HS-27A (cell line): ENCODE measurements at places on chromosomes 7 and 10.
A peak's percentile ranks its signal among the peaks of the same experiment; 100 is the strongest.

GRCh38 chr10:89563861-89564478 is 28.6 kb upstream of the SLC16A12 start:
- DNase-seq, result no peak

- DNase-seq, result no peak
Measured at GRCh38 chr10:109886781-109887140, 36.5 kb downstream of the XPNPEP1 start.

DNA sequence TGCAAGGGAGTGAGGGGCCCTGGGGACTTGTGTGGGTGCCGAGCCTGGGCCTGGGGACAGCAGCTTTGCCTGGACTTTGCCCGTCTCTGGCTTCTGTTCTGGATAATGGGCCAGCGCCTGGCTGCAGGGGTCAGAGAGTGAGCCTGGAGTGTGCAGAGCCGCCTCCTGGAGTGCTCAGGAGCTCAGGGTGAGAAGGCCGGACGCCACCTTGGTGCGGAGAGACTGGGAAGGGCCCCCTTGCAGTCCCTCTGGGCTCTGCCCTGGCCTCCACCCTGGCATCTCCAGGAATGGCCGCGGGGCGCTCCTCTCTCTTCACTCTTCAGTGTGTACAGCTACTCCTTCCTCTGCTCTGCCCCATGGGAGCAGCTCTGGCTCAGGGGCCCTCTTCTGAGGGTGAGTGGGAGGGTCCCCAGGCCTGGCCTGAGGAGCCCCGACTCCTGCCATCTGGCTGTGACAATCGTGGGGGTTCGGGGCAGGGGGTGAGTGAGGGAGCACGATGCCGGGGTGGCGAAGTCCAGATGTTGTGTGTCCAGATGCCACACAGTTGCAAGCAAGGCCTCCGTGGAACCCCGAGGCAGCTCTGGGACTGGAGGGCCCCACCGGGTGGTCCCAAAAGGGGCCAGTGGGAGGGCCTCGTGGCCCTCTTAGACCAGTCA is 187.1 kb downstream of the DNAJB6 start:
- DNase-seq, result no peak

GRCh38 chr10:35003906-35004305 is 86.2 kb downstream of the CUL2 start:
- DNase-seq, result no peak

- no peak for DNase-seq
Measured at GRCh38 chr7:85510287-85510686, 323.4 kb upstream of the SEMA3D start.

DNA sequence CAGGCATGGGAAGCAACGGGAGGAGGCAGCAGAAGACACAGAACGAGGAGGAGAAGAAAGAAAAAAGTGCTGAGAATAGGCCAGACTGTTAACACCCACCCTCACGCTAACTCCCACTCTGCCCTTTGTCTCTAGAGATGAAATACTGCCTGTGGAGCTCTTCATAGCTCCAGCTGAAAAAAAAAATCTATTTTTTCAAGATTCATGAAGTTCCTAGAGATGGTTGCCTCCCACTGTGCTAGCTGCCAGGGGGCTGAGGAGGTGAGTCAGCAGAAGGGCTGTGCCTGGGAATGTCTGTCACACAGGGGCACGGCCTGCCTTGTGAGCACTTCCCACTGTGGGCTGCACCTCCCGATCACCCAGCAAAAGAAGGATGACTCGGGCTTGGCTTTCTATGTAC is 144.5 kb downstream of the RNF216 start:
- peak; percentile 8 for DNase-seq

DNA sequence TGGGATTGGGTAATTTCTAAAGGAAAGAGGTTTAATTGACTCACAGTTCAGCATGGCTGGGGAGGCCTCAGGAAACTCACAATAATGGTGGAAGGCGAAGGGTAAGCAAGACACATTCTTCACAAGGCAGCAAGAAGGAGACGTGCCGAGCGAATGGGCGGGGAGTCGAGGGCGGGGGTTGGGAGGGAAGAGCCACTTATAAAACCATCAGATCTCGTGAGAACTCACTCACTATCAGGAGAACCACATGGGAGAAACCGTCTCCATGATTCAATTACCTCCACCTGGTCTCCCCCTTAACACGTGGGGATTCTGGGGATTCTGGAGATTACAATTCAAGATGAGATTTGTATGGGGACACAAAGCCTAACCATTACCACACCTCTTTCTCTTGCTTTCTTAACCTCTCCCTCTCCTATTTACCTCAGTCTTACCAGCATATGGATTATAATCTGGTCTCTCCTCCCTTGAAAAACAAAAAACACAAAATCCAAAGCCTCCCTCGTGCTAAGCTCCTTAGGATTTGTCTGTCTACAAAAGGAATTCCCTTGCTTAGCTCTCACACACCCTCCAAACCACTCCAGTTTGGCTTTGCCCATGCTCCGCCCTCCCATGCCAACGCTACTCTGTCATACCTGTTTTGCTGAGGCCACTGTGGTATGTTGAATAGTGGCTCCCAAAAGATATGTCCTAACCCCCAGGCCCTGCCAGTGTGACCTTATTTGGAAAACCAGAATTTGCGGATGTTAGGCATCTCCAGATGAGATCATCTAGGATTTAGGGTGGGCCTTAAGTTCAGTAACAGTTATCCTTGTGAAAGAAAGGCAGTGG is 19.6 kb upstream of the EFCAB10 start:
- DNase-seq, result peak; percentile 5

DNA sequence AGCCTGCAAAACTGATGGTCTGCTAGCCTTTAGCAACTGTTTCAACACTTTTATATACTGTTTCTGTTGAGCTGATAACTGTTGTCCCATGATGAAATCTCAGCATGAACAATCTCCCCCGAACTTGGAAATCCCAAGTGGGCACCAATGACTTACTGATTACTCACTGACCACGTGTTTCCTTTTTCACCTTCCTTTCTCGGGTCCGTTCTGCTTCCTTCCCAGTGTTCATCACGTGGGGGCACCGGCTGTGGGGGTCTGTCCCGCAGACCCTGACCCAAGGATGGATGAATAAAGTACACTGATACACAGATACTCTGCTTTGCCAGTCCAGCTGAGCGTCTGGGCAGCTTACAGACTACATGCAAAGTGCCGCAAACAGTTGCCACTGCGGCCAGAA is 39.0 kb upstream of the RASGEF1A start:
- DNase-seq, result no peak

- no peak for DNase-seq
Measured at GRCh38 chr10:89221919-89222318, 14.8 kb upstream of the CH25H start.

- DNase-seq, result no peak
Measured at GRCh38 chr7:601595-602340, 82.1 kb upstream of the PDGFA start.

- no peak for DNase-seq
Measured at GRCh38 chr7:79927116-79927515, 207.5 kb upstream of the GNAI1 start.

GRCh38 chr10:113820507-113820906 is 33.4 kb downstream of the DCLRE1A start:
- no peak for DNase-seq

DNA sequence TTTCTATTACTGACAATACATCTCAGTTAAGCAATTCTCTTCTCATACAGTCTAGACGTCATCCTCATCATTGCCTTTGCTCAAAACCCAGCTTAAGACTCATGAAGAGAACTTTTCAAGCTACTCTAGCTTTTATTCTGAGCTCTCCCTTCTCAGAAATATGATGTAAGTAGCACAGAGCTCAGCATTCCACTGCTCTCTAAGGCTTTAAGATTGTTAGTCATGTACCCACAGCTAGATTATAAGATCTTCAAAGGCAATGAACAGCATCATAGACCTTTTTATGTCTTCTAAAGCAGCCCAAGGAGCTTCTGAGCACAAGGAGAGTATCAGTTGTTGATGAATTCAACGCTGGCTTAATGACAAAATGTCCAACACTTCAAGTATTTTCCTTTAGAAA is 119.3 kb downstream of the NRP1 start:
- DNase-seq, result no peak

GRCh38 chr10:63537536-63537935 is 16.3 kb downstream of the REEP3 start:
- DNase-seq, result no peak

- no peak for DNase-seq
Measured at GRCh38 chr7:131325179-131325840, 2.4 kb upstream of the MKLN1 start.

- peak; percentile 69 for DNase-seq
Measured at GRCh38 chr7:100545360-100546128, 6.5 kb downstream of the AGFG2 start.

GRCh38 chr10:26571655-26572054 is 125.8 kb upstream of the PDSS1 start:
- DNase-seq, result no peak

GRCh38 chr7:25351761-25352160 is 123.5 kb upstream of the NPVF start:
- no peak for DNase-seq

GRCh38 chr7:140059273-140060242 is 3.2 kb downstream of the PARP12 start:
- peak; percentile 90 for DNase-seq

DNA sequence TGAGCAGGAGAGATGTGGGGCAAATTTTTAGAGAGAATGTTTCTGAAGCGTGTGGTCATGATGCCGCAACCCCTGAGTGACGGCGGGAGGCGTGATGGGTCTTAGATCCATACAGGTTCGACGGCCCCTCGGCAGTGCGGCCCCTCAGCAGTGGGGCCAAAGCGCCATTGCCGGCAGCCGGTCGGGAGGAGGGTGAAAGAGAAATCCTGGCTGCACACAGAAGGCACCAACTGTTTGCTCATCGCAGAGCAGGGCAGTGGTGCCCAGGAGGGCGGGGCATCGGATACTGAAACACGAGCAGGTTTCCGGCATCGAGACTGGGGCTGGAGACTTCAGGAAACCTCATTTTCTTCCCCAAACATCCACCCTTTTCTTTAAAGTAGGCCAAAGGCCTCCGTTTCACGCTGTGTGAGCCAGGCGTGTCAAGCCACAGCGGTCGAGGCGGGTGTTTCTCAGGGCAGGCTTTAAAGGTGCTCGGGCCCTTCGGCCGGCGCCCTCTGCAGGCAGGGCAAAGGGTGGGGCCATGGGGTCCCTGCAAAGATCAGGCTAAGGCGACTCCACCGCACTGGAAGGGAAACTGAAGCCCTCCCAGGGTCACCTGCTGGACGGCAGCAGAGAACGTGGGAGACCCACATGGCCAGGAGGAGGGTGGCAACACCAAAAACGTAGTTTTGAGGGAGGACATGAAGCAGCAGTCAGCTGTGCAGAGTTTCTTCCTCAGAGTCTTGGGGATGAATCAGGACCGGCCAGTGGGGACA is 42.0 kb upstream of the PPP2R2D start:
- no peak for DNase-seq

DNA sequence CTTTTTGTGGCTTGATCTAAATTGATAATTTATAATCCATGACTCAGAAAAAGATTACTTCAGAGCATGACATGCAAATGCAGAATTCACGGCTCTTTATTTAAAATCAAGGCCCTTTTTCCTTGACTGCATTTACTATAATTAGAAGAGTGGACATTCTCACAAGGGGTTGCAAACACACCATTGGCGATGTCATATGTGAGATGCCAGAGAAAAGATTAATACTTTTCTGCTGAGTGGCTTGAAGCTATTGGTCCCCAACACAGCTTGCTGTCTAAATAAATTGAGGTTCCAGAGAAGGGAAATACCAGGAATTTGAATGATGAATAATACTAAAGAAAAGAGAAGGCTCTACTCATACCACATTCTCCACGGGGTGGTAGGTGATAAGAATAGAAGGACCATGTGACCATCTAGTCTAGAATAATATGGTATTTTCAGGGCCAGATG is 78.7 kb upstream of the ARID5B start:
- DNase-seq, result no peak
